ENCODE measurements at places on chromosomes 2 and 18.

DNA sequence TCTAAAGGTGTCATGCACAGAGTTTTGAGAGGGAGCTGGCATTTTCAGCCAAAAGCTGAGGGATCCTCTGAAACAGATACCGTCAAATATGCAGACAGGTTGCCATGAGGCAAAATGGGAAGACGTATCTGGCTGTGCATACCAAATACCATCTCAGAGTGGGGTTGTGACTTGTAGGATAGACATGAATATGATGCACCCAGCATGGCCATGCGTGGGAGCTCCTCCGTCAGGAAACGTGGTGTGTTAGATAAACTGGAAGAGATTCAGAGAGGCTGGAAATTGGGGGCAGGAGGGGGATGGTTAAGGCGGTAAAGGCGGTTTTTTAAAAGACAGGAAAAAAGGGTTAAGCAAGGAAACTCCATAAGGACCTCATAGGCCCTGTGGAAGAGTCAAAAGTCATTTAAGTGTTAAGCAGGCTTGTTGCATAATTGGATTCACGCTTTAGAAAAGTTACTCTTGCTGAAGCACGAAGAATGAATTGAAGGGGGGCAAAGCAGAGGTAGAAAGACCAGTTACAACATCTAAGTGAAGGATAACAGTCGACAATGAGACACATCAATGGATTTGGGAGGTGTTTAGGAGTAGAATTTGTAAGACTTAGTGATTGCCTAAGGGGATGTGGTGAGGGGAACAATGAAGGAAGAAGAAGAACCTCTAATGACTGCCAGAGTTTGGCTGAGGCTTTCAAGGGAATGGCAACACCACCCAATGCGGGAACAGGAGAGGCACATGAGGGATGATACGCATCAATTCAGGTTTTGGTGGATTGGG, 139.6 kb upstream of the CTAGE1 start:
- DNase-seq = no peak

DNA sequence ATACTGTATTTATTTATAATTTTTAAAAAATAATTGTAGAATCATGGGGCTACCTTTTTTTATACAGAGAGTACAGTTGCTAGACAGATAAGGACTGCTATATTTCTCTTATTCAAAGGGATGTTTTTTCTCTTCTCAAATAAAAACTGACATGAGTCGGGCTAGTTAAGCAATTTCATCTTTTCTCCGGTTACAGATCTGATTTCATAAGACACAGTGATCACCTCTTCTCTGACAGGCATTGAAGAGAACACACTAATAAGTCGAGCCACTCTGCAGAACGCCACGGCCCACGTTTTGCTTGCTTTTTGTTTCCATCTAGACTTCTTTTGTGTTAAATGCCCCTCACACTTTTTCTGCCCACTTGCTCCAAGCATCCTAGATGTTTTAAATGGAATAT, 85.4 kb downstream of the HNRNPLL start:
- no peak for DNase-seq

DNA sequence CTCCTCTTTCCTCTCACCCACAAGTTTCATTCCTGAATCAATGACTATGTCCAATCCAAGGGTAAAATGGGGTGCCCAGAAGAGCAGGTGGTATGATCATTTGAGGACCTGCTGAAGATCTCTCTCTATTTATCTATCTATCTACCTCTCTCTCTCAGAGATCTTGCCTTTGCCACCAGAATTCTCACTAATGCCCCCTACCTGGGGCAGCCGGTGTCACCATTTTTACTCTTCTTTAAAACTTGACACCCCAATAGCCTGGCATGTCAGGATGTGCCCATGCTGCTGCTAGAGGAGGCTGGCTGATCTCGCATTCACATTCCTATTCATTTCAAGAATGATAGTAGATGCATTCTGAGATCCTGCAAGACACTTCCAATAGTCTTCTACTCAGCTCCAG, 24.3 kb upstream of the RPIA start:
- DNase-seq = no peak

GRCh38 chr2:161424394-161424769, 8.3 kb downstream of the TBR1 start:
- no peak for DNase-seq

- no peak for DNase-seq
Observed at GRCh38 chr2:218894151-218894879, 13.7 kb downstream of the WNT10A start.

DNA sequence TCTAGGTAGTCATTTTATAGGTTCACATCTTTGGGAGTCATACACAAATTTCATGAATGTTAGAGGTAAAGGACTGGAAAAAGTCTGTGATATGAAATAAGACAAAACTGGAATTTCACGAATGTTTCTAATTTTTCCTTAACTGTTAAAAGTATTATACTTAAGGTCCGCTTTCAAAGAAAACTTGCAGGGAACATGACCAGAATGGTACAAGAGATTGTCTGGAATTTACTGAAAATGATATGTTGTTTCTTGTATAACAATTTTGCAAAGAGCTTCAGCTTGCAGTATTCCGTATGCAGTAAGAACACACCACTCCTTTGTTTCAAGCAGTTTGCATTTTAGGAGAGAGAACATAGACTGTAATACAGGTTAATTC, 1.6 kb downstream of the DDX1 start:
- DNase-seq = no peak

GRCh38 chr18:56124186-56124585, 514.2 kb downstream of the TXNL1 start:
- no peak for DNase-seq

- DNase-seq = no peak
Observed at GRCh38 chr2:106685180-106685897, 198.2 kb downstream of the CD8B2 start.

- DNase-seq = no peak
Observed at GRCh38 chr2:150610670-150611279, 123.3 kb upstream of the RND3 start.

DNA sequence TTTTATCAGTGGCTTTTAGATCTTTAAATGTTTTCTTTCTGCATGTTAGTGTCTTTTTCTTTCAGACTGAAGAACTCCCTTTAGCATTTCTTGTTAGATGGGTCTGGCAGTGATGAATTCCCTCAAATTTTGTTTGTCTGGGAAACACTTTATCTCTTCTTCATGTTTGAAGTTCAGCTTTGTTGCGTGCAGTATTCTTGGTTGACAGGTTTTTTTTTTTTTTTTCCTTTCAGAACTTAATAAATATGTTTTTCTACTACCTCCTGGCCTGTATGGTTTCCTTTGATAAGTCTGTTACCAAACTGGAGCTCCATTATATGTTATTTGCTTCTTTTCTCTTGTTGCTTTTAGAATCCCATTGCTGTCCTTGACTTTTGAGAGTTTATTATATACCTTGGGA, 89.8 kb upstream of the ACKR3 start:
- DNase-seq = no peak

DNA sequence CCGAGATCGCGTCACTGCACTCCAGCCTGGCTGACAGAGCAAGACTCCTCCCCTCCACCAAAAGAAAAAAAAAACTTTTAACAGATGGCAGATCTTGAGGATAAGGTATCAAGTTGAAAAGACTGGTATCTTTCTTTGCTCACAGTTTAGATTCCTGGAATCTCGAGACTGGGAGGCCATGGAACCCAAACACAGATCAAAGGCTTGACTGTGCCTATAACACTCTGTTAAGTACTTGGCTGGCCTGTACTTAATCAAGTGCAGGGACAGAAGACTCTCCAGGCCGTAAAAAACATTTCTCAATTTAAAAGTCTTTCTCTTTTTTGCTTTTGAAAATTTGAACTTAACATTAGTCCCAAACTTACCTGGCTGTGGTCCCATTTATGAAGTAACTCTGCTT, 107.1 kb upstream of the ZNF516 start:
- DNase-seq = no peak

DNA sequence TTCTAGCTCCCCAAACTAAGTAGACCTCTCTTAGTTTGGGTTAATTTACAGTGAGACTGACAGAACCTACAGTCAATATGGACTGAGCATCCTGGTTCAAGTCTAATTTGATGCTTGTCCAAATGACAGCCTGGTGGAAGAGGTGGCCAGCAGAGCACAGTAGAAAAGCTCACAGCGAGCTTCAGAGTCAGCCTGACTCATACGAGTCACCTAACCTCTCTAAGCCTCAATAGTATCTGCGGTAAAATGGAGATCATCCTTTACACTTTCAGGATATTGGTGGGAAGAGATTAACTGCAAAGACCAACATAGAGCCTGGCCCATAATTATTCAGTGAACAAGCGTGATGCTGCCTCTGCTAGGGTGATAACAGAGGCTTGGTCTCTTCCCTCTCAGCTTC, 54.5 kb downstream of the DOCK10 start:
- no peak for DNase-seq

DNA sequence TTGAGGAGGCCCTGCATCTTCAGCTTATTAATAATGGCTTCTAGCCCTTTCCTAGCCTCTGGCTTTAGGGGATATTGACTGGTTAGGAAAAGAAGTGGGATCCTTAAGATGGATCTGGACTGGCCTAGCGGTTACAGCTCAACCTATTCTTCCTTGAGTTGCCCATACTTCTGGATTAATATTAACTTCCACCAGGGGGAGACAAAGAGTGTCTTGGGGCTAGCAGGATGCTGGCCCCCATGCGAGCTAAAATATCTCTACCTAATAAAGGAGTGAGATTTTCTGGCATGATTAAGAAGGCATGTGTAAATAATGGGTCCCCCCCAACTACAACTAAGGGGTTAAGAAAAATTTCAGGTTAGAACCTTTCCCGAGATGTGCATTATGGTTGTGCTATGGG, 23.2 kb upstream of the PLA2R1 start:
- no peak for DNase-seq
